ENCODE measurements at places on chromosomes 11 and 22.

DNA sequence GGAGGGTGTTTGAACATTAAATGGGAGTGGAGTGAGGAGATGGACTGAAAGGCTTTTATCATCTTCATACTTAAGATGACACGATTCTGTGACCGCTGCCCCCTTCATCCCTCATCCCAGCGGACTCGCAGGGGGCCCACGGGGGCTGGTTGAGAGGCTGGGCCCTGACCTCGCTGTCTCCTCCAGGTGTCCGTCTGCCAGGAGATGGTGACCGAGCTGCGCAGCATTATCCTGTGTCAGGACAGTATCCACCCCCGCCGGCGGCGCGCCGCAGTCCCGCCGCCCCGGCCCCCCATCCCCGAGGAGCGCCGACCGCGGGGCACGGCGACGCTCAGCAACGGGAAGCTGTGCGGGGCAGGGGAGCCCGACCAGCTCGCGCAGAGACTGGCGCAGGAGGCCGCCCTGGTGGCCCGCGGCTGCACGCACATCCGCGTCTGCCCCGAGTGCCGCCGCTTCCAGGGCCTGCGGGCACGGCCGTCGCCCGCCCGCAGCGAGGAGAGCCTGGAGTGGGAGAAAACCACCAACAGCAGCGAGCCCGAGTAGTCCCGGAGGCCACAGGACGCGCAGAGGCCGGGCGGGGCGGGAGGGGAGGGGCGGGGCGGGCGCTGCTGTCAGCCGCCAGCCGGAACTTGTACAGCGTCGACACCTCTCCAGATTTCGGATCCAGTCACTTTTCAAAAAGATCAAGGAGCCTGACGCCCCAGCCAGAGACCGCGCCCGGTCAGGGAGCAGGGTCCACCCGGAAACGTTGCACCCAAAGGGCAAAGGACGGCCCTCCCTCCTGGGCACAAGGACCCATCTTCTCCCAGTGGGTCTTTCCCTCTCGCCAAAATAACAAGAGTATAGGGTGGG lies 38.0 kb upstream of the TBCEL start:
- DNase-seq, result peak; percentile 61

- DNase-seq, result peak; percentile 33
These were observed 14.0 kb downstream of the KIAA0930 start for GRCh38 chr22:45226503-45227186.

DNA sequence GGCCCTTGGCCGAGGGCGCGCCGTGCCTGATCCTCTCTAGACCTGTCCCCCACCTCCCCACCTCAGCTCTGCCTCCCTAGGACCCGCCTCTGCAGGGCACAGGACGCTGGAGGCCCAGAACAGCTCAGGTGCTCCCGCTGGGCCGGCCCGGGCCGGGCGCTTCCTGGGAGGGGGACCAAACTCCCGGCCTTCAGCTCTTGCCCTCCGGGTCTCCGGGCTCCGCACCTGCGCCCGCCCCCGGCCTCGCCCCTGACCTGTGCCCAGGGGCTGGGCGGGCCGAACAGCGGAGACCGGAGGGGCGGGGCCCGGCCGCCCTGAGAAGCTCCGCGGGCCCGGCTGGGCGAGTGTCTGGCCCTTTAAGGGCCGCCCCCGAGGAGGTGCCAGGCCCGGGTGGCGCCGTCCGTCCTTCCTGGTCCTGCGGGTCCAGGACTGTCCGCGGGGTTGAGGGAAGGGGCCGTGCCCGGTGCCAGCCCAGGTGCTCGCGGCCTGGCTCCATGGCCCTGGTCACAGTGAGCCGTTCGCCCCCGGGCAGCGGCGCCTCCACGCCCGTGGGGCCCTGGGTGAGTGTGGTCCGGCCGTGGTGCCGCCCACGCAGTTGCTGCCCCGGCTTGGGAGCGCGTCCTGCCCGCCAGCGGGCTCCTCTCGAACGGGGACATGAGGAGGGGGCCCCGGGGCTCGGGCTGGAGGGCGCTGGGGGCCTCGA lies at the start of gene SSH3:
SSH3 (plus strand) TSS at position 399 of the 703 bp plus-strand sequence; CDS start at position 495, 96 bp downstream.
- DNase-seq, result peak; percentile 90

- no peak for DNase-seq
These were observed 380.5 kb downstream of the TENM4 start for GRCh38 chr11:79060081-79060953.

DNA sequence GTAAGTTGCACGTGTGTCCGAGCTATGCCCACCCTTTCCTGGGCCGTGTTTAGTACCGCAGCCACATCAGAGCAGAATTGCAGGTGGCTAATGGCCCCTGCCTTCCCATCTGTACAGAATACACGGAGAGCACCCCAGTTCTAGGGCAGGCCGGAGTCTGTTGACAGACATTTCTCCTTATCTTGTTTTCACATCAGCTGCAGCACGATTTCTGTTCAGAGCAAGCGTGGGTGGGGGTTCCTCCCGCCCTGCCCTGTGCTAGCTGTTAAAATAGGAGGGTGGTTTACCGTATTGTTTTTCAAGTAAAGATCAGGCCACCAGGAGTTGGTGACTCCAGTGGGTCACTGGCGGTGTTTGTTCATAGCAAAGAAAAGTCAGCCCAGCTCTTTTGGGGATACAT lies 41.1 kb downstream of the UBASH3B start:
- no peak for DNase-seq

DNA sequence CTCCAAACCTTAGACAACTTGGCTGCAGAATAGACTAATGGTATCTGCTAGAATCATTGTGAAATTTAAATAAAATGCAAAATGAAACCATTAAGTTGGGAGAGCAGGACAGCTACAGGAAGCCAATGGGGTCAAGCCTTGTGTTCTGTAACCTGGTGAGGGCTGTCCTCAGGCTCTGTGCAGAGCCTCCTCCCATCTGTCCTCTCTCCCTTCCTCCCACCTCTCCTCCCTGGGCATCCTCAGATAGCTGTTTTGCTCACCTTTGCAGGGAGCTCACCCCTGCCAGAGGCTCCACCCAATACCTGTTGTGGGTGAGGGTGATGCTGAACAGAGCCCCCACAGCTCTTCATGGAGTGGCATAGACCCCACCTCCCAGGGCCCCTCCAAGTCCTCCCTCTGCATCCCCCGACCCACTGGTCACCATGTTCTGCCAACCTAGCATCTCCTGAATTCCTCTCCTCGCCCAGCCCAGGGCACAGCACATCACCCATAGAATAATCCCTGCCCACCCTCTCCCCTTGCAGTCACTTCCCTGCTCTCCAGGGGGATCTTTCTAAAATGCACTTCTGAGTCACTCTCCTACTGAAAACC lies 100.3 kb downstream of the PDE2A start:
- DNase-seq, result no peak

- no peak for DNase-seq
These were observed 115.2 kb upstream of the SORL1-AS1 start for GRCh38 chr11:121567995-121568394.

DNA sequence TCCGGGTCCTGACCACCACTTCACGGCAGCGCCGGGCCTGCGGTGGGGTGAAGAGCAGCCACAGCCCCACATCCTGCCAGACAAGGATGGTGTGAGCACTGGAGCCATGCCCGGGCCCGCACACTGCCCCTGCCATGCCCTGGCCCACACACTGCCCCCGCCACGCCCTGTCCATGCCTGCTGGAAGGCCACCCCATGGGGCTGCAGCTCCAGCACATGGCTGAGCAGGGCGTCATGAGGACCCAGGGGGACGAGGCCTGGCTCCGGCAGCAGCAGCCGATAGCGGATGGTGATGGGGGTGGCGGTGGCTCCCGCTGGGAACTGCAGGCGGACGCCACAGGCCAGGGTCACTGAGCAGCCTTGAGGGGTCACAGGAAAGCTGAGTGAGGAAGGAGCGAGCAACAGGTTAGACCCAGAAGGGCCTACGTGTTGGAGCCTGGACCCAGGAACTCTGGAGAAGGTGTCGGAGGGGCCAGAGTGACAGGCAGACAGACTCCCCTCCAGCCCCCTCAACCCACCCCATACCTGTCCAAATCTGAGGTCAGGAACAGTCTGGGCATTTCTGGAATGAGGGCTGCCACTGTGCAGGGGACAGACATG lies 2.9 kb downstream of the PIDD1 start:
- no peak for DNase-seq

DNA sequence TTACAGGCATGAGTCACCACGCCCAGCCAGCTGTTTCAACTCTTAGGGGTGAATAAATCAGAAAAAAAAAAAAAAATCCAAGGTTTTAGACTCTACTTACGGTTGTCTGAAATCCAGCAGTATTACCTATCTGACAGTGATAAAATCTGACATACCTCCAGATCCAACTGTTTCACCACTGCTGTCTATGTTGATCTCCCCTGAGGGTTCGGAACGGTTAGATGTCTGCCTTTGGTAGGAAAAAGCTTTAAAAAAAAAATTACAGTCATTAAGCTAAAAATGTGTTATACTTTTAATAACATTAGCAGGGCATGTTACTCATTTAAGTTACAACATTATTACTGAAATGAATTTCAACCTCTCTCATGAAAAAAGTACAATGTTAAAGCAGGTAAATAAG lies 21.1 kb downstream of the NCAPD3 start:
- no peak for DNase-seq

DNA sequence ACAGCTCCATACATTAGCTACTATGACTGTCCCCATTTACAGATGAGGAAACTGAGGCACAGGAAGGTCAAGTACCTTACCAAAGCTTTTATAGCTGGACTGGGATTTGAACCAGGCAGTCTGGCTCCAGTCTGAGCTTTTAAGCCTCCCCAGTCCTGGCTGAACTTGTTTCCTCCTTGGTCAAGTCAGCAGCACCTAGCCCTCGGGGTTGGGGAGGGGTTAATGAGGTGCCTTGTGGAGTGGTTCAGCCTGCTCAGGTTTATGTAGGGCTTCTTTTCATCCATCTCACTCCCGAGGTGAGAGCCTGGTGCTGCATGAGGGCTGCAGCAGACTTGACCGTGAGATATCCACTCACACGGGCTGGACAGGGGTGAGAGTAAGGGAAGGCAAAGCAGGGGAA lies 36.7 kb upstream of the GCAT start:
- DNase-seq, result no peak

- no peak for DNase-seq
These were observed 779.3 kb downstream of the DLG2 start for GRCh38 chr11:84847842-84848241.

DNA sequence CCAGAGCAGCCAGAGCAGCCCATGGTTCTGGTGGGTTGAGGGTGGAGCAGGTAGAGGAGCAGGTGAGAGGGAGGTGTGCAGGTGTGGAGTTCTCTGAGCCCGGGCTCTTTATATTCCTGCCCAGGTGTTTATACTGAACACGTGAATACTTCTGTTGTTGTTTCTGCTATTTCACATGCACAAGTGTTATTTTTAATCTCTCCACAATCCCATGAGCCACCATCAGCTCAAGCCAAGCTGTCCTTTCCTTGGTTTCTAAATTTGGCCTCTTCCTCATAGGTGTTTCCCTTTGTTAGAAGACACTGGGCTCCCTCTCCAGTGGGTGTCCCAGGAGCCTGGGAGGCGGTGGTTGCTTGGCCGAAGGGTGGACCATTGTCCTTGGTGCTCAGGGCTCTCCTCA lies at the start of gene KRTAP5-3:
KRTAP5-3 (minus strand) TSS at position 101 of the 400 bp plus-strand sequence; CDS start at position 23, 78 bp downstream.
- DNase-seq, result no peak

DNA sequence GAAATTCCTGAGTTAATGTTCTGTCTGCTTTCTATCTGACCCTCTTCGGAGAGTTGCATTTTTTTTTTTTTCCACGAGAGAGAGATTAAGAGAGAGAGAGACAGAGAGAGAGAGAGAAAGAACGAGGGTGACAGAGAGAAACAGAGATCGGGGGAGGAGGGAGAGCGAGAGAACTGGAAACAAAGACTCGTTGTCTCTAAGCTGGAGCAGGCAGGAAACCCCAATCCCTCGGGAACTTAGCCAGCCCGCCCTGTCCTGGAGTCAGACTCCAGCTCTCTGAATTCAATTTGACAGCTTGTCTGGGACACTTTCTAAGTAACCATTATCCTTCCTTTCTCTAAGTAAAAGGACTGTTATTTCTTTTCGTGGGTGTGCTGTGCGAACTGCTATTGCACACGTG lies 76.9 kb downstream of the KCNJ1 start:
- DNase-seq, result peak; percentile 86

- DNase-seq, result no peak
These were observed 11.9 kb downstream of the SYT7 start for GRCh38 chr11:61569018-61569417.

GRCh38 chr11:78820741-78821140 lies 246.1 kb upstream of the NARS2 start:
- no peak for DNase-seq

- no peak for DNase-seq
These were observed 286.2 kb upstream of the NARS2 start for GRCh38 chr11:78860720-78861422.

GRCh38 chr11:44282620-44283019 lies 27.3 kb downstream of the ALX4 start:
- no peak for DNase-seq

GRCh38 chr11:15223318-15223717 lies 108.6 kb downstream of the INSC start:
- no peak for DNase-seq

DNA sequence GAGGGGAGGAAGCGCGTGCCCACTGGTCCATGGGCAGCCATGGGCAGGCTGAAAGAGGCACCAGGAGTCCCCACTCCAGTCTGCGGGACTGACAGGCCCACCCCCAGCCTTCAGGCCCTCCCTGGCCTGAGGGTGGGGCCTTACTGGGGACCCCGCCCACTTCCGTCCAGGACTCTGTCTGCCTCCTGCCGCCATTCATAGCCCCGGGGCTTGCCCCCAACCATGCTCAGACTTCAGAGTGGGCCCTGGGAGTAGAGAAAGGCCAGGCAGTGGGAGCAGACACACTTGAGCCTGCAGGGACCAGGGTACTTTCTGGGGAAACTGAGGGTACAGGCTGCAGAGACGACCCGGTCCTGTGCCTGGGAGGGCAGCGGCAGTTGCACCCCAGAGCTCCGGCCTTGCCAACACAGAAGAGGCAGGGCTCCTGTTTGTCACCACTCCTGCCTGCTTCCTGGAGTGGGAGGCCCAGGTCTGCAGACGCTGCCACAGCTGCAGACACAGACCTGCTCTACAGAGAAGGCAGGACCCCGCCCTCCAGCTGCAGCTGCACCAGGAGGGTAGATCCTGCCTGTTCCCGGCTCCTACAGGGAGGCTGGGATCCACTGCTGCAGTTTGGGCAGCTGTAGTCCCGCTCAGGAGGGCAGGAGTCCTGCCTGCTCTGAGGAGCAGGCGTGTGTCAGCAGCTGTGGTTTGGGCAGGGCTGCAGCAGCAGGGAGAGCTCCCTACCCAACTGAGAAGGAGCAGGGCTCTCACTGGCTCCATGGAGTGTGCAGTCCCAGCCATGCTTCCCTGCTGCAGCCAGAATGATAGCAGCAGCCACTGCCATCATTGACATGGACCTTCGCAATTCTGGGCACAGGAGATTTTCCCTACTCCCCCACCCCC lies 387.9 kb upstream of the ANO3 start:
- no peak for DNase-seq

DNA sequence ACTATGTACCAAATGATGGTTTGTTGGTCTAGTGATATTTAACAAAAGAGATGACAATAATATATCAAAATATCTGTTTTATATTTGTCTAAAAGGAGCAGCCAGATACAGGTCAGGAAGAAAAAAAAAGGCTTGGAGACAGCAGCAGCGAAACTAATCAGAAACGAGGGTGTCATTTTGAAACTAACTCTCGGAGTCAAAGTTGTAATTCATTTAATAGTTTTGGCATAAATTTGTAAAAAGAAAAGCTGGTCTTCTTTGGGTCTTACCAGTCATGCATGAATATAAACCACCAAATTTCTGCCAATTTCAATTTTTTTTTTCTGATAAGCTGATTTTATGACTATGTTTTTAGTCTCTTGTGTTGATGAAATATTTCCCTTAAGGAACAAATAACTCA lies 25.5 kb downstream of the NPAT start:
- no peak for DNase-seq

All from Right ventricle myocardium superior (tissue), 1 donor.